HepG2 (cell line): ENCODE measurements at places on chromosomes 5 and 9.

DNA sequence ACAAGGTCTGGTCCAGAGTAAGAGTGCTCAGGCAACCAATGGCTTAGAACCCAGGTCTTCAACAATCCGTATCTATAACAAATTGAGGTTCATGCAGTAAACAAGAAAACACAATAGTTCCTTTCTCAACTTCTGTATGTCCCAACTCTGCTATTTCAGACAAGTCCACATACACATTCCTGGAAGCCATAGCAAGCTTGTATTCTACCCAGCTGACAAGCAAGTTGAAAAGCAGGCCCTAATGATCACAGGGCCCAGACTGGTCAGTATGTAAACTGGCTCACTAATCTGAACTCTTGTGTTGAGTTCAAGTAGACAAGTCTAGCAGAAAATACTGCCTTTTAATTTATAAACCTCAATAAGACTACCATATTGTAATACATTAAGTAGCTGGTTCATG, 26.9 kb downstream of the FNIP1 start:
- DNase-seq, result peak; percentile 31

DNA sequence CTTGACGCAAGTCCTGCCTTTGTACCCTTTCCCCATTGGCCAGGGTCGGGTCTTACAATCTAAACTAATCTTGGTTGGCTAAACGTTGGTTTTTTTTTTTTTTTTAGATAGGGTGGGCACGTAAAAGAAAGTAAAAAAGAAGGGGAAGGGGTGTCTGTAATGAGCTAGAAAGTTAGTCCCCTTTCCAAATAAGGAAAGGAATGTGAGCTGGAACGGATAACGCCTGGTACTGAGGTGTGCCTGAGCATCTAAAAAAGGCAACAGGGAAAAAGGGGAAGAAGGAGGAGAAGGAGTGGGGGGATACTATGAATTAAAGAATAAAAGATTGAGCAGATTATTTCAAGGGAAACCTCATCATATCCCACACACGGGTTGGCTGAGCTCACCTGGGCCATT, 66.2 kb upstream of the IL17B start:
- DNase-seq, result no peak

DNA sequence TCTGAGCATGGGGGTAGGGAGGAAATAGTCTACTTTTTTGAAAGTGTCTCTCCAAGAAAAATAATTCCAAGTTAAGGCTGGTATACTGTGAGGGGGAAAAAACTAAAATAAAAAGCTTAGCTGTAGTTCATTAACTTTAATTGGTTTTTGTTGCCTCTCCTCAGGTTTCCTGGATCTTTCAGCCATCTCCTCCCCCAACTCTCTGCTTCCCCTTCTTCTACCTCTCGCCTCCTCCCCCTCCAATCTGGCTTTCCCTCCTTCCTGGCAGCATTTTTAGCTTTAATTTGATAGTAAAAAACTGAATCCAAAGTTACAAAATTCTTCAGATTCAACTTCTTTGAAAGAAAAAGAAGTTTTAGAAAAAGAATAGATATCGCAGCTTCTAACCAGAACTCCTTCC, 462.6 kb downstream of the CETN3 start:
- no peak for DNase-seq

GRCh38 chr9:90894986-90895687, 93.5 kb downstream of the SYK start:
- DNase-seq, result peak; percentile 10

GRCh38 chr9:92499701-92500100, 17.4 kb upstream of the ASPN start:
- no peak for DNase-seq

- DNase-seq, result no peak
Measured at GRCh38 chr9:17900606-17901005, 321.7 kb downstream of the SH3GL2 start.

DNA sequence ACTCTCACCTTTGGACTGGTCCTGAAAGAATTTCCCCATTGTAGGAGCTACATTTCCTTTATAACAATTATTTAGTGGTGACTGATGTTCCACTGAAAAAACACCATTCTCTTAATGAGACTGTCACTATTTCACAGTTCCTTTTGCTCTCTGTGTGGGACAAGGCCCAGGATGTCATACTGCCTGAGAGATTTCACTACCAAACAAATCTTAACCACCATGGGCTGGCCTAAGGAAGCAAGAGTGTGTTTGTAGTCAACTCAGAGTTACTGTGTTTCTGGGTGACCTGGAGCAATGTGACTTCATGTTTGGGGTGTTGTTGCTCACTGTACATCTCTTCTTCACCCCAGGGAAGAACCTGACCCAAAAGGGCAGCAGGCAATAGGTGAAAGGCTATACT, 50.1 kb upstream of the ZNF608 start:
- DNase-seq, result no peak

DNA sequence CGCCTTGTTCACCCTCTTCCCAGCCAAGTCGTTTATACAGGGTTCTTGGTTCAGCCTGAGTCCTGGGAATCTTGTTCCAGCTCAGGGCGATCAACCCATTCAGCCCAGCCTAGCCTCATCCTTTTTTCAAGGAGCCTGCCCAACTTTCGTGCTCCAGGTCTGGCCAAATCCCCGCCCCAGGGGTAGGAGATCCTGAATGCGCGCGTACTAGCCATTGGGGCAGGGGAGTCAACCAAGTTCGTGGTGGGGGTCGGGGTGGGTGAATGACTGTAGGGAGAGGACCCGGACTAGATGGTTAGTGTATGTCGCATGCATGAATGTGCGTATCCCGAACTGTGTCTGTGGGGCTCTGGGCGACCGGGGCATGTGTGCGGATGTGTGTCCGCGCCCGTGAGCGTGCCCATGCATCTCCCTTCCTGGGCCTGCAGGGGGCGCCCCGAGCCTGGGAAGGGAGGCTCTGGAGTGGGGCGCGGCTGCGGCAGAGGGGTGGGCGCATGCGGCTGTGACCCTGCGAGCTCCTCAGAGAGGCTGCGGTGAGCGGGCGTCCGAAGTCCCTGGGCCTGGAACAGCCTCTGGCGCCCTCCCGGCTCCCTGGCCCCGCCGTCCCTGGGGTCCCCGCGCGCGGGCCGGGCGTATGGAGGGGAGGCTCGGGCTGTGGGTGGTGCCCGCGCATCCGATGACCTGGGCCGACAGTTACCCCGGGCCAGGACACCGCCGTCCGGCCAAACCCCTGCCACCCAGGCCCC, 8.7 kb downstream of the CCL21 start:
- peak; percentile 36 for DNase-seq

DNA sequence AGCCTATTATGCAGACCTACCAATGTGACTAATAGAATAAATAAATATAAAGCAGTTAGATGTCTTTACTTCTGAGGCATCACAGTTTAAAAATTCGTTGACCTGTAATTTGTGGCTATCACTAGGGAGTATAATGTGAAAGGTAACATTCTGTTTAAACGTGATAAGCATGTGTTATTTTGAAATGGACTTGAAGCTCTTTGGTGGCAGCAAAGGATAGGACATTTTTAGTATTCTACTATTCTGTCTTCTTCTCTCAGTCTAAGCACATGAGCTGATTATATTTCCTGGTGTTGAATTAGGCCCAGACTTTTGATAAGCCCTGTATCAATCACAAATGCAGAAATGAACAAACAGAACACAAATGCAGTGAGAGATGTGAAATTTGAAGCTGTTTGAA, 974.0 kb upstream of the CDH10 start:
- no peak for DNase-seq

DNA sequence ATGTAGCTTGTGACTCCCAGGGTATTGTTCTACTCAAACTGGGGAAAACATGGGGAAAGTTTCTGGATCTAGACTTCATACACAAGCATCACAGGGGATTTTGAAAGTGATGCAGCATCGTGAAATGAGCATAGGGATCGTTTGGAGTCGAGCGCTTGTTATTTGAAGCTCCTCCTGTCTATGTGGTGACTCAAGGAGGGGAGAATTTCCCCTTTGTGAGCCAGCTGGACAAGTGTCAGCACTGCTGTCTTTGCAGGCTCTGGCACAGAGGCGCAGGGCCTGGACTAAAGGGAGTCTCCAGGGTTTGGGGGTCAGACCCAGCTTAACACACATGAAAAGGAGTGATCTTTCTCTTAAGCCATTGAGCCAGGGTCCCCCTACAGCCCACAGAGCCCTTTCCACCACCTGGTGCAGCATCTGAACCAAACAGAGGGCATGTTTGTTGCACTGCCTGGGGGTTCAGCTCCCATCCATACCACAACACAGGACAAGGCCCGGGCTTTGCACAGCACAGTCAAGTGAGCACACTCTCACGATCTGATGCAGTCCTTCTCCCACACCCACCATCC, 51.0 kb downstream of the IRF1 start:
- DNase-seq, result no peak

DNA sequence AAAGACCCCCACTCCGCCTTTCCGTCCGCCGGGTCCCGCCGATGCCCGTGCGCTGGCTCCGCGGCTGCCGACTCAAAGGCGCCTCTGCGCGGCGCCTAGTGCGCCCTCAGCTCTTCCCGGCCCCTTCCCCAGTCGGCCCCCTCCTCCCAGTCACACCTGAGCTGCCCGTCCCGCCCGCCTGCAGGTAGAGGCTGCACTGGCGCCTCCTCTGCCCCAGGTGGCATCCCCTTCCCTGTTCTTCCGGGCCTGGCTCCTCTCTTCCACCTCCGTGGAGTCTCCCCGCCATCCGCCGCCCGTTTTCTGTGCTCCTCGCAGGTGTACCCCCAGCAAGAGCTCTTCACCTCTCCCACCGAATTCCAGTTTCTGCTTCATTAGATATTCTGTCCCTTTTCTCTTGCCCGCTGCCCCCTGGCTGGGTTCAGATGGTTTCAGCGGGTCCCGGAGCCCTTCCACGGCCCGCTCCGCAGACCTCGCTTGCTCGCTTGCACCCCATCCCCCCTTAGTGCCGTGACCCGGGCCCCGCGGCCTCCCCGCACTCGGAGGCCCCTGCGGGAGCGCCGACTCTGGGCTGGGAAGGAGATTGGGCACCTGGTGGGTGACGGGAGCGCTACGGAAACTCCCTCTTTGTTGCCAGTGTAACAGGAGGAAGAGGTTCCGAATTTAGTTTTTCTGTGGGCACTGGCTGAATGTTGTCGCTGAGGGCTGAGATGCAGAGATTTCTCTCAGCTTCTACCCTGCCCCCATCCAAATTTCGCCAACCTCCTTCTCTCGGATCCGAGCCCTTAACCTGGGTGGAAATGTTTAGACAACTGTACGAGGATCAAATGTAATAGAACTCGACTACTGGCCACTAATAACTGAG, 809 bp downstream of the SLC44A1 start:
- no peak for DNase-seq
